ENCODE measurements at places on chromosomes 12 and 14. TPM values are rescaled to one million over a fixed set of nuclear protein-coding genes. Genes with fewer than 3 reads are reported as not detected.

Gene CRACR2A
- 8.8 TPM for total RNA-seq

Gene CCDC88C
- 50.0 TPM for total RNA-seq

Gene KRT78
- total RNA-seq = not detected

Gene BCL2L14
- total RNA-seq = not detected

Gene LRRC10
- total RNA-seq = not detected

Gene CFAP251
- total RNA-seq = 2.9 TPM

Gene STYK1
- 4.6 TPM for total RNA-seq

Gene TRIM9
- not detected for total RNA-seq

Gene ADAM21
- 0.33 TPM for total RNA-seq

Gene PLCZ1
- total RNA-seq = not detected

Gene CCT2
- total RNA-seq = 223 TPM

Gene LRRC9
- not detected for total RNA-seq

Gene TMEM19
- 37.1 TPM for total RNA-seq
